ENCODE measurements at places on chromosomes 7 and 10.

- no peak for DNase-seq
Measured at GRCh38 chr7:122430710-122431109, 126.2 kb upstream of the FEZF1 start.

GRCh38 chr7:129311429-129311828 is 86.6 kb downstream of the AHCYL2 start:
- DNase-seq = no peak

DNA sequence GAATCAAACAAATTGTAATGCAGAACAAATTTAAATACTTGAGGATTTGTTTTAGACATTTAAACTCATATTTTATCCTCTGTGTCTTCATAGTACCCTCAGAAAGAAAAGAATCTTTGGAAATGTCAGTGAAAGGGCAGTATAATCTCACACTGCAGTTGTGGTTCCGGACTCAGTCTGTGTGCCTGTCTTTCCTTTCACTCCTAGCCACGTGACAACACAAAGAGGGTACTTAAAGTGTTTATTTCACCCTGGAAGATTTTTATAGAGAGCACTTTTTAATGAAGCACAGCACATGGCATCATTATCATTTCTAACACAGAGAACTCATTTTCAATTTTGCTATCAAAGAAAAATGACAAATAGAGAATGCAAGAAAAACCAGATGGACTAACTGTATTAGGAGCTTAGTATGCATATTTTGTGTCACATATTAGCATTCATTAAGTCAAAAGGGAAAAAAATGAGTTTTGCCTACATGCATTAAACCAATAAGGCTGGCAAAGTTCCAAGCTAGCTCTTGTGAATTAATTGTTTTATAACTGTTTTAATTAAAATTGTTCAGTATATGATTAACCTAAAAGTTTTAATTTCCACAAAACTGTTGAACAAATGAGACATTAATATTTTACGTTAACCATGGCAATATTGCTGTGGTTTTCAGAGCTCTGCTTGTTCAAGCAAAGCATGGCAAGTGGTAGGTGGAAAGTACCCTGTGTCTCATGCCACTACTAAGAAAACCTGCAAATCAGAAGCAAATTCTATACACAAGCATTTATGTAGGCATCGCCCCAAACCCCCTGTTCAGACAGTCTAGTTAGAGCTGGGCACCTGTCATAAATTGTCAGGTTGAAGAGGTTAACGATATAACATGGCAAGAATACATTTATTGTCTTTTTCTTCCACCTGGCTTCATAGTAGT is 65.9 kb downstream of the AUTS2 start:
- no peak for DNase-seq

DNA sequence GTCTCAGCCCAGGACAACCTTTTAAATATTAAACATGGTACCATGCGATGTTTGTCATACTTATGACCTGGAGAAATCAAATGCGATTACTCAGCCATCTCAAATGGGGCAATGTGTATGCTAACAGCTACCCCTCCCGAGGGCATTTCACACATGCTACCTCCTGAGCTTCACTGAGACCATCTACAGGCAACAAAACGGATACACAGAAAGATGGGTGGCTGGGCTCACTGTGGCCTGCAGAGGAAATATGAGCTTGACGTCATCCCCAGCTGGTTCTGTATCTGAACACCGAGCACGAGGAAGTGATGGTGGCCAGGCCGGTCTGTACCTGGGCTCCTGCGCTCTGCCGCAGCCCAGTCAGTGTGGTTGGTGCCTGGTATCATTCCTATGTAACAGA is 374.3 kb downstream of the RPS24 start:
- no peak for DNase-seq

DNA sequence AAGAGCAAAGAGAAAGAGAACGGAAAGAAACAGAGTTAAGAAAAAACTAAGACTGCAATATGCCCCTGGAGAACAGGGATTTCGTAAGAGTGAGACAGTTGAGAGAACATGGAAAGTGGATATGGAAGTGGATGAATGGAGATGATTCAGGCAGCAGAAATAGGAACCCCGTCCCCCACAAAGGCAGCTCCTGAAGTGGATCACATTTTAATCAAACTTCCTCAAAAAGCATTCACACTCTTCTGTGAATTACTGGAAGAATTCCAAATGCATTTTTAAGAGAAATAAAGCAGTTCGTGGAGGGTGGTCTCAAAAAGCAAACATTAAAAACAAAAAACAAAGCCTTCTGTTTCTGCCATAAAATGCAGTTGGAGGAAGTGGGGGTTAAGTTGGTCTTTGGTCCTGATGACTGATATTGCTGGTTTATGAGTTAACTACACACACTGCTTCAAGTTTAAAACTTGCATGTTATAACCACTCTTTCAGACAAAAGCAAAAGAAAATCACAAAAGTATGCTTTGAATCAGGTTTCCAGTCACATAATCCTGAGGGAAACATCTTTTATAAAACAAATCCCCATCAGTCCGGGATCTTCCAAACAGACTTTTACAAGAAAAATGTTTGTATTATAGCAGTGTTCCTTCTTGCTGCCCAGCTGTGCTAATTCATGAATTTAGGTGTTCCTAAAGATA is 214.3 kb downstream of the FANK1 start:
- no peak for DNase-seq

GRCh38 chr7:143216151-143216550 is 5.7 kb upstream of the TAS2R40 start:
- DNase-seq = no peak

DNA sequence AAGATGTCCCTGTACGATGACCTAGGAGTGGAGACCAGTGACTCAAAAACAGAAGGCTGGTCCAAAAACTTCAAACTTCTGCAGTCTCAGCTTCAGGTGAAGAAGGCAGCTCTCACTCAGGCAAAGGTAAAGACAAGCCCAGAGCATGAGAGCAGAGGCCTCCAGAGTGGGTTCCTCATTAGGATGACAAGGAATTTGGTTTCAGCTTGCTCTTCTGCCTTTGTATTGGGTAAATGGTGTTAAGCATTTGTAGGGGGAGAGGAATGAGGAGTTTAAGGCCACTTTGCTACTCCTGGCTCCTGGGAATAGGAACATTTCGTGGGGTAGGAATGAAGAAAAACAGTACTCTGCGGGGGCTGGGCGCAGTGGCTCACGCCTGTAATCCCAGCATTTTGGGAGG is 8.2 kb downstream of the RBM17 start:
- DNase-seq = no peak

DNA sequence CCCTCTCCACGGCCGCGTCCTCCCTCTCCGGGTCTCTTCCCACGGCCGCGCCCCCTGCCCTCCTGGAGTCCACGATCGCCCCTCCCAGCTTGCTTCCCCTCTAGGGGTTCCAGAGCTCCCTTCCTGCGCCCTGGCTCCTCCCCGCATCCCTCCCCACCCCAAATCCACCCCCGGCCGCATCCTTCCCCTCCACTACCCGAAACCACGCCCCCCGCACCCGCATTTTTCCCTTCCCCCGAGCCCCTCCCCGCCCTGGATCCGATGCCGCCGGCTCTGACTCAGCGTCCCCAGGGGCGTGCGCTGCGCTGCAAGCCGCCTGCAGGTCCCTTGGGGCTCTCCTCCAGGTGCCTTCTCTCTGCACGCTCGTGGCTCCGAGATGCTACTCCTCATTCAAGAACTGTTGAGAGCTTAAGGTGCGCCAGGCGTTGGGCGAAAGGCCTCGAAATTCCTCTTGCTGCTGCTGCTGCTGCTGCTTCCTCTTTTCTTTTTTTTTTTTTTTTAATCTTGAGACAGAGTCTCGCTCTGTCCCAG is 372 bp upstream of the TMEM130 start:
- DNase-seq = no peak

DNA sequence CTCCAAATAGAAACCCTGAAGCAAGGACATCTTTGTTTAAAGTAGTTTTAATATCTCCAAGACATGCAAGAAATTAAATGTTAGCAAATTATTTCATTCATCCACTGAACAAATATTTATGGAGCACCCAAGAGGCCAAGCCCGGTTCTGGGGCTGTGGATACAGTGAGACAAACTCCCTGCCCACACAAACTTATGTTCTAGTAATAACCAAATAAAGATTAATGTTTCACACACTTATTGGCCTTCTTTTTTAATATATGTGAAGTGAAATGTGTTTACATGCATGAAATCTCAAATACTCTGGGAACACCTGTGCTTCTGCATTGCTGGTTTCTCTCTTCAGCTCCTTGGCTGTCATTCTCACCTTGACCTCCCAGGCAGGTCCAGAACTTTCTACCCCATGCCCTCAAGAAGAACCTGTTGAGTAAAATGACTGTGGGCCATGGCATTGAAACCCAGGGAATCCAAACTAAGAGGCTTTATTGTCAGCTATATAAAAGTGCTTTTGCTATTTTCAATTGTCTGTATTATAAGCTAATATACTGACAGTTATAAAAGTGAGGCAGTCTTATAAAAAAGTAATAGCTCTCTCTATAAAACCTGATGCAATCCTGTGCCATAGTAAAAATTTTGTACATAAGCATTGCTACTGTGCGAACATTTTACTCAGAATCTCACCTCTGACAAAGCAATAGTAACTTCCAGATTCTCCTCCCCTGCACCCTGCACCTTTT is 43.7 kb downstream of the SVIL start:
- DNase-seq = no peak

- DNase-seq = no peak
Measured at GRCh38 chr10:131676800-131677421, 223.9 kb upstream of the PPP2R2D start.

DNA sequence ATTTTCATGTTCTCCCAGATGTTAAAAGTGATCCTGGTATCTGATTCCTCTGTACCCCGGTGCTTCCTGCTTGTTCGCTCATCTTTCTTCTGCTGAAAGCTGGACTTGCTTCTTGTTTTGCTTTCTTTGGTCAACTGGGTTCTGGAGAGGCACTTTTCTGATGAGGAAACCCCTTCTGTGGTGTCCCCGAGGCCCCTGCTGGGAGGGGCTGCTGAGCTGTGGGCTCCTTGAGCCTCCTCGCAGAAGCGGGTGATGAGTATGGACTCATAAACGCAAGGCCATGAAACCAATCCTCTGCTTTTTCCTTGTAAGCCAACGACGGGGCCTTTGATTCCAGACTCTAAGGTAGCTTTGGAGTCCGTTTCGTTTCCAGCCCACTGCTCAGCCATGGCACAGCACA is 7.8 kb downstream of the WIPI2 start:
- DNase-seq = no peak

DNA sequence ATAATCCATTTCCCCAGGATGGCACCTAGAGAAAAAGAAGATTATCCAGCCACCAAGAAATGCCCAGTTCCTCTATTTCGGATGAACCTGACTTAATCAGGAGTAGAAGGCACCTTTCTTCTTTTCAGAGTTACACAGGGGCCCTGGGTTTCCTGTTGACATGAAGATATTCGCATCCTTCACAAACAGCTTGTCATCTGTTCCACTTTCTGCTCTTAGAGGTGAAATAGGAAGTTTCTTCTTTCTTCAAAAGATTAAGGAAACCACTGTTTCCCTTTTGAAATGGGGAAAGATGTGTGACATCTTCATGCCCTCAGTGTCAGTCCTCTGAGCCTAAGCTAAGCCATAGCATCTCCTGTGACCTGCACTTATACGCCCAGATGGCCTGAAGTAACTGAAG is 39.1 kb upstream of the RAB18 start:
- DNase-seq = peak; percentile 65

- no peak for DNase-seq
Measured at GRCh38 chr10:46247808-46248569, 38.8 kb upstream of the ANTXRL start.

- DNase-seq = peak; percentile 51
Measured at GRCh38 chr10:86688398-86688921, 20.1 kb downstream of the LDB3 start.

- no peak for DNase-seq
Measured at GRCh38 chr7:151873402-151873965, 3.4 kb downstream of the PRKAG2 start.

DNA sequence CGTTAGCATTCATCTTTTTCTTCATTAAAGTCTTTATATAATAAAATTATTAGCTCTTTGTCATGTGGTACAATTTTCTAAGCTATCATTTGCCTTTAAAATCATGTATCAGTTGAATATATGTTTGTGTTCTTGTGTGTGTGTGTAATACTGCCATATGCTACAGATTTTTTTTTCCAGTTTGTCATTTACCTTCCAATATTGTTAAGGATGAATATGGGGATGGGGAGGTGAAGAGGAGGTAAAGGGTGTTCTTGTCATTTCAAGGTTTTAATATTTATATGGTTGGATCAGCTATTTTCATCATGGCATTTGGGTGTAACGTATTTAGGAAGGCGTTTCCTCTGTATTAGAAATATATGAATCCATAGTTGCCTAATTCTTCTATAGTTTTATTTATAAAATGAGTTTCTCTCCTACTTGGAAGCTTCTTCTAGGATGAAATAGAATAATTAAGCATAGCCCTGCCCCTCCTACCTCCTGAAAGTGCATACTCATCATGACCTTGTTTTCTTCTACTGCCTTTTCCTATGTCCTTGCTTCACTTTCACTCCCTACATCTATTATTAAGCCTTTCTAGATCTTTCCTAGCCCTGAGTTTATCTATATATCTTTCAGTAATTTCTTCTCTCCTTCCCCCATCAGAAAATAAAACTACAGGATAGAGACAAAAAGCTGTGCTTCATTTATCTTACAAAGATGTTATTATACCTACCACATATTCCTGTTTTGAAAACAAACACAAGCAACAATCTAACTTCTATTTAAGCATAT is 25.1 kb downstream of the RAB18 start:
- DNase-seq = no peak

DNA sequence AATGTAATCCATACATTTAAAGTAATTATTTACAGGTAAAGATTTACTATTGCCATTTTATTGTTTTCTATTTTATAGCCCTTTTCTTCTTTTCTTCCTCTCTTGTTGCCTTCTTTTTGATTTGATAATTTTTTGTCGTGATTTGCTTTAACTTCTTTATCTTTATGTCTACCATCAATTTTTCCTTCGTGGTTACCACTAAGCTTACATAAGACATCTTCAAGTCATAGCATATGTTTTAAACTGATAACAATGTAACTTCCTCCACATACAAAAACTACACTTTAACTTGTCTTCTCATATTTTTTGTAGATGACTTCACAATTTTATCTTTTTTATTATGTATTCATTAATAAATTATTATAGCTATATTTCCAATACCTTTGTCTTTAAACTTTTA is 316.6 kb downstream of the PLXDC2 start:
- DNase-seq = no peak

- DNase-seq = no peak
Measured at GRCh38 chr10:133104963-133105640, 17.4 kb downstream of the ADGRA1 start.

DNA sequence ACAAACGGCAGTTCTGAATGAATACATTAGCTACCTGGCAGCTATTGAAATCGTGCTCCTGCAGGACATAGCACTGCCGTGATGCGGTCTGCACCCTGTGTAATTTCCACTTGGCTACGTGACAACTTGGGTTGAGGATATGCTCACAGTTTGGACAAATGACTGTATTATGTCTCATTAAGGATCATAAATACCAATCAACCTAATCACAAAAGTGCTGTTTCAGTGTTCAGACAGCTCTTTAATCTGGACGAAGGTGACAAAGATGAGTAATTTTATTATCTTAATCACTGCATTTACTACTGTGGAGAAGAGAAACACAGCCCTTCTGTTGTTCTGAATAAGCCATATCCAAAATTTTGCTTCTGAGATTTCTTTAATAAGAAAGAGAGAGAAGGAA is 210.8 kb upstream of the PFKP start:
- no peak for DNase-seq
